Non-pigmented ciliary epithelial cell (primary cell): ENCODE measurements at places on chromosomes 11 and 22.

GRCh38 chr11:1652771-1653540, 23.4 kb downstream of the KRTAP5-5 start:
- no peak for DNase-seq

DNA sequence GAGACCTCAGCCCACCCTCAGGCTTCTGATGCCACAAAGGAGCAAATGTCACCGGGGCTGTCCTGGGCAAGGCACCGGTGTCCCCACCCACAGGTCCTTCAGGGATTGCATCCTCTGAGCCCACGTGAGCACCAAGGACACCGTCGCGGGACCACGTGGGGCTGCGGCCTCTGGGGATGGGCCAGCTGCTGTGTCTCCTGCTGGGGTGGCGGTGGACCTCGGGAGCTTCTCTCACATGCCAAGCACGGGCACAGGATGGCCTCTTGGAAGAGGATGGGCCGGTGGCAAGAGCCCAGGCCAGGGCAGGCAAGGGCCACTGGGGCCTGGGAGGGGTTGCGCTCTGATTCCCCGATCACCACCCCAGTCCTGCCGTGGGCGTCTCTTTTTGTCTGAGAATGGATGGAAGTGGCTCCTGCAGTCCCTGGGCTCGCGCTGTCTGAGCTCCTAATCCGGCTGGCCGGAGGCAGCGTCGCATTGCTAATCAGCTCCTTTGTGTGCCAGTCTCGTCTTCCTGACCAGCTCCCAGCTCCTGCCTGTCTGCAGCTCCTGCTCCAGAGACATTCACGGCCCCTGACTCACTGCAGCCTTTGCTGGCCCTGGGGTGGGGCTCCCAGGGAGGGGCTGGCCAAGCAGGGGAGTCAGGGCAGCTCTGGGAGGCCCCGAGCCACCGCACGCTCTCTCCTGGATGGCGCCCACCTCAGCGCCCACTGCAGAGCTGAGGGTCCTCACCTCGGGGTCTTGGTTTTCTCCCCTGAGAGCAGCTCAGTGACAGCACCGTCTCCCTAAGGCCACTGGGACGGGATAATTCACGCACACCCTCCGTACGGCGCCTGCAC, 146.7 kb downstream of the CTTN start:
- no peak for DNase-seq

DNA sequence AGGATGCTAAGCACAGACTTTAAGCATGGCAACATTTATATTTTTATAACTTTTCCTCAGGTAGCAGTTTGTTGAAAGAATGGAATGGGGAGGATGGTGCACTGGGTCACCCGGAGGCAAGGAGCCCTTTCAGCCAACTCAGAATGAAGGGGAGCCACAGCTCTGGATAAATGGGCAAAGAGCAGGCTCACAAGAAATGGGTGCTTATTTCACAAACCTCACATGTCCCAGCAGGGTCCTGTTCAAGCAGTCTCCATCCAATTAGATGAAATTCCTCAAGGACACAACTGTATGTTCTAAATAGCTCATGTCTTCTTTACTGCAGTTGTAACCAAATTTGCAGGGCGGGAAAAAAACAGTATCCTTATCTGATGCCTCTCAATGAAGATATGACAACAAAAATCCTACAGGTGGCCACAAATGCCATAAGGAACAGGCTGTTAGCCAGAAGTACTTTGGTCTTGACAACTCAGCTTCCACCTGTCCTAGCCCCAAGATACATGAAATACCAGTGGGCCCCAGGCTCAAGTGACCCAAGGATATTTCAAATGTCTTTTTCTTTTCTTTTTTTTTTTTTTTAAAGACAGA, 48.2 kb downstream of the MAPK1 start:
- DNase-seq = no peak

- DNase-seq = no peak
Observed at GRCh38 chr11:113781682-113782081, 2.1 kb downstream of the CLDN25 start.

GRCh38 chr22:46069521-46070214, 80.7 kb upstream of the PPARA start:
- DNase-seq = no peak

DNA sequence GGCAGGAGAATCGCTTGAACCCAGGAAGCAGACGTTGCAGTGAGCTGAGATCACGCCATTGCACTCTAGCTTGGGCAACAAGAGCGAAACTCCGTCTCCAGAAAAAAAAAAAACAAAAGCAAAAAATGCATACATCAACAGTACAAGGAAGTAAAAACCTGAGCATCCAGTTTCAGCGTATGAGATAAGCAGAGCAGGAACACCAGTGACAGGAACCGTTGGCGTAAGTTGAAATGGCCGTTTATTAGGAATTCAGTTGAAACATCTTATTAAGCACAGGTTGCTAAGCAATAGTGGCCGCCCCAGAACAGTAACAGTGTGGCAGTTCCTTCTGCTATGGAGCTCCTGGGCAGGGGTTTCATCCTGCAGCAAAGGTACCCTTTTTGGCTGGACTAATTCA, 4.0 kb upstream of the L3MBTL2 start:
- no peak for DNase-seq

- DNase-seq = no peak
Observed at GRCh38 chr11:108787105-108787504, 122.2 kb downstream of the DDX10 start.

DNA sequence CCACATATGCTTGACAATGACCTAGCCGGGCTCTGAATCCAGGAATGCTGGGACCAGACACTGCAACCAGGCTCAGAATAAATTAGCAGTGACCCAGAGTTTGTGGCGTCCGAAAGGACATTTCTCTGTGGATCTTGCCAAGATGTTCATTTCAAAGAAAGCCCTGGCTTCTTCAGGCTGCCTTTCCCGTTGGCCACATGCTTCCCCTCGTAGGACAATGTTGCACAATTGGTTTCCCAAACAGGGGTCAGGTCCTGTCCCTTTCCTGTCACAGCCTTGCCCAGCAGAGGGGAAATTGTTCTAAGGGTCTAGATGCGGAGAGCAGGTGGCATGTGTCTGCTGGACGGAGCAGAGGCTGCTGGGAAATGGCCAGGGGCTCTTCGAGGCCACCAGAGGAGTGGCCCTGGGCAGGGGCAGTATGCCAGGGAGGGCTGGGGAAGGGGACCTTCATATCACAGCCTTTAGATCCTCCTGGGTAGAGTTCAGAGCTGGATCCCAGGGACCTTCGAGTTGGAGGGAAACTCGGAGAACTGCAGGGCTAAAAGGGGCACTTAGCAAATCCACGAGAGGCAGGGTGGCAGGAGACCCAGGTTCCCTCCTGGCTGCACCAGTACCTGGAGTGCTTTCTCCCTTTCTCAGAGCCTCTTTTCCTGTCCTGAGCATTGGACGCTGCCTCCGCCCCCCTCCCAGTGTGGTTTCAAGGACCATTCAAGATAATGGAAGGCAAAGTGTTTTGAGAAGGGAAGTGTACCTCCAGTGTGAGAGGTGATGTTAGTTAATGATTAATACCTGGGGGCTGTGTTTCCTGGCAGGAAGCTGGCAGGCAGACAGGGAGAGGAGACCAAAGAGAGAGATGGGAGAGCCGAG, 42.3 kb downstream of the C11orf96 start:
- DNase-seq = no peak

DNA sequence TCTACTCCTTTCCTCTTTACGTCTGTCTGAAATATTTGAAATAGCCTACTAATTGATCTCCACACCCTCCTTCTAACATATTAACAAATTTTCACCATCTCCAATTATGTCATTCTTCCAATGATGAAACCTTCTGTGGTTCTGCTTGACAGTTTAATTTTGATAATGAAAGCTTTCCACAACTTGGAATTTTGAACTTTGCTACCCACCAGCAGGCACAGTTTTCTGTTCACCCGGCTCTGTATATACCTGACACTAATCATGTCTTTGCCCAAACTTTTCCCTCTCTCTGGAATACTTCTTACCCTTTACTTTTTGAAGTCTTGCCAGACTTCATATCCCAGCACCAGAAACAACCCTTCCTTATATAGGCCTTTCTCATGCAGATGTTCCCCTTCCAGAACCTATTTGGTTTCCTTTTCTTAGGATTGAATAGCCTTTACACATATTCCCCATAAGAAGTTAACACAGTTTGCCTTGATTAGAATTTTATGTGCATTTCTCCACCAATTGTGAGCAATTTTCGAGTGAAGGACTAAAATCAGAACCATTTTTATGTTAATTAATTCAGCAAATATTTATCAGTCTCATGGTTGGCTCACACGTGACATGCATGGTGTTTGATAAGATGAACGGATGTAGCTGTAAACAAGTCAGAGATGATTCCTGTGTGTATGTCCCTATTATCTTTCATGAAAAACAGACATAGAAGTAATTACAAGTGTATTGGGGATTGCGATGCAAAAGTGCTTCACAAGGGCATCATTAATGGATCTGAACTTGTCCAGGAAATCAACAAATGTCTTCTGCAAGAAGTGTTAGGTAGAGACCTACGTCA, 173.4 kb downstream of the ARHGAP42 start:
- no peak for DNase-seq

DNA sequence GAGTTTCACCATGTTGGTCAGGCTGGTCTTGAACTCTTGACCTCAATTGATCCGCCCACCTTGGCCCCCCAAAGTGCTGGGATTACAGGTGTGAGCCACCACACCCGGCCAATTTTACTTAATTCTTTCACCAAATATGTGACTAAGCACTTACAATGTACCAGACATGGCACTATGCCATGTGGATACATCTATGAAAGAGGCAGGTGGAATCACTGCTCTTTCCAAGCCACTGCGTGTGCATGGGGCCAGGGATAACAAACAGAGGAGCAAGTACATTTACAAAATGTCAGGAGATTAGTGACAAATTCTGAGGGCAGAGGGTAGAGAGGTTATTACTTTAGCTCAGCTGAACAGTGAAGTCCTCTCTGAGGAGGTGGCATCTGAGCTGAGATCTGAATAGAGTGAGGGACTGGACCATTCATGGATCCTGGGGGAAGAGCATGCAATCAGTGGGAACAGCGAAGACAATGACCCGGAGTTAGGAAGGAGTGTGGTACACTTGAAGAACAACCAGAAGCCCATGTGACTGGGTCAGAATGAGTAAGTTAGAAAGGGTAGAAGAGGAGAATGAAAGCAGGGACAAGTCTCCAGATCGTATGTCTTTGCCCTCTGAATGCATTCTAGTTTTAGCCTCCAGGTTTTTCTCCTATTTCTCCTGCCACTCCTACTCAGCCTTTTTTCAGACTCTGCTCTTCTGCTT, 38.3 kb upstream of the GRAMD1B start:
- no peak for DNase-seq

DNA sequence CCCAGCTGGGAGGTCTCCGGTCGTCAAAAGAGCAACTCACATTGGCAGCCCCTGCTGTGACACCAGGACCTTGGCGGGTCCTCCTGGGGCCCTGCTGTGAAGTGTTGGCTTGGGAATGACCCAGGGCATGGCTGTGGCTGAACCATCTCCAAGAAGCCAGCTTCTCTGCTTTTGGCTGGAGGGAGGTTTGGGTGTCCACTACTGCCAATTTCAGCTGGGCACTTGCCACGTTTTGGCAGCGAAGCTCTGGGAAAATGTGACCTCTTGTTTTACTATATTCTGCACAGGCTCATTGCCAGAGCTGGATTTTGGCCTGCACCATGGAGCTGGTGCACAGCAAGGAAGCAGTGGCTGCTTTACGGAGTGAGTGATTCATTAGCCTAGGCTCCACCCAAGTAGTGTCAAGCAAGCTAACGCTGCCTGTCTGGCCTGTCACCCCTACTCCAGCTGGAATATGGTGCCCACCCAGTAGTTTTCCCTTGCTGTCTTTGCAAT, 24.3 kb upstream of the SMCO4 start:
- no peak for DNase-seq

DNA sequence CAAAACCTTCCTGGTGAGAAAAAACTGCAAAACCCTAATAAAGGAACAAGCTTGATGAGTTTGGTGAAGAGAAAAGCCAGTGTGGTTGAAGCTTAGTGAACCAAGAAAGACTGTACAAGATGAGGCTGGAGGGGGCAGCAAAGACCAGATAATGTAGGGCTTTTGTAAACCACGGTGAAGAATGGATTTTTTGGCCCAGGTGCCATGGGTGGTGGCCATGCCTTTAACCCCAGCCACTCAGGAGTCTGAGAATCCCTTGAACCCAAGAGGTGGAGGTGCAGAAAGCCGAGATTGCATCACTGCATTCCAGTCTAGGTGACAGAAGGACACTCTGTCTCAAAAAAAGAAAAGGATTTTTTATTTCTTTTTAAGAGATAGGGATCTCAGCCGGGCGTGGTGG, 5.0 kb upstream of the ZDHHC5 start:
- DNase-seq = no peak

GRCh38 chr11:55707029-55707428, 45.0 kb downstream of the OR4C6 start:
- DNase-seq = peak; percentile 5

GRCh38 chr11:43992834-43993637, 50.6 kb downstream of the C11orf96 start:
- DNase-seq = no peak

DNA sequence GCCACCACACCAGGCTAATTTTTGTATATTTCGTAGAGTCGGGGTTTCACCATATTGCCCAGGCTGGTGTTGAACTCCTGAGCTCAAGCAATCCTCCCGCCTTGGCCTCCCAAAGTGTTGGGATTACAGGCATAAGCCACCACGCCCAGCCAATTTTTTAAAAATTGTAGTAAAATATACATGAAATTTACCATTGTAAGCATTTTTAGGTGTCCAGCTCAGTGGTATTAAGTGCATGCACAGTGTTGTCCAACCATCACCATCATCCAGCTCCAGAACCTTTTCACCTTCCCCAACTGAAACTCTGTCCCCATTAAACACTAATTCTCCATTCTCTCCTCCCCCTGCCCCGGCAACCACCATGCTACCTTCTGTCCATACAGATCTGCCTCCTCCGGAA, 8.5 kb downstream of the FADS3 start:
- DNase-seq = no peak

GRCh38 chr22:26359156-26359555, 69.9 kb upstream of the ASPHD2 start:
- DNase-seq = no peak

GRCh38 chr11:72313912-72314598, 70.1 kb upstream of the PHOX2A start:
- no peak for DNase-seq

- DNase-seq = peak; percentile 57
Observed at GRCh38 chr11:106304274-106304673, 226.8 kb downstream of the AASDHPPT start.
